ENCODE measurements at places on chromosomes 6 and 20.
A peak's percentile ranks its signal among the peaks of the same experiment; 100 is the strongest.

DNA sequence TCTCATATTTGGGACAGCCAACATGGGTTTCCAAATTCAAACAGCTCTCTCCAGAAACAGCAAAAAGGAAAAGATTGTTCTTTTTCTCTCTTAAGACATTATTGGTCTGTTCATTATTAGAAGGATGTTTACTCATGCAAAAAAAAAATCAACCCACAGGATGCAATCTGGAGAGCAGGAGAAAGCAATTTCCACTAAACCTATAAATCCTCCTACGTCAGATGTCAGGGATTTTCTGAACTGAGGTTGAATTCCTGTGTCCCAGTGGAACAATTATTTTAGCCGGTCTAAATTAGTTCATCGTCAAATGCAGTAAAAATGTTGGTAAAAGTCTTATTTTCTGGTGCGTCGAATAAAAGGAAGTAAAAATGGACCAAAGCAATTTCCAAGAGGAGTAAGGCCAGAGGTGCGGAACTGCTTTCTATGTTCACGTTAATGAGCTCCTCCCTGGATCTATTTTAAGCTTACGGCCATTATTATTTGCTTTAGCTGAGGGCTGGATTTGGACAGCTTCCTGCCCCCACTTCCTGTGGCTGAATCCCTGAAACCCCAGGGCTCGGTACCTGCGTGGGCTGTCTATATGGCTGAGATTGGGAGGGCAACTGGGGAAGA is at the start of gene GABRR1:
TSS of gene GABRR1 (minus strand) at position 60 of the 612 bp plus-strand sequence. CDS start at position 24, 36 bp downstream.
- no peak for DNase-seq

GRCh38 chr6:166058064-166058739 is 109.4 kb downstream of the TBXT start:
- no peak for DNase-seq

DNA sequence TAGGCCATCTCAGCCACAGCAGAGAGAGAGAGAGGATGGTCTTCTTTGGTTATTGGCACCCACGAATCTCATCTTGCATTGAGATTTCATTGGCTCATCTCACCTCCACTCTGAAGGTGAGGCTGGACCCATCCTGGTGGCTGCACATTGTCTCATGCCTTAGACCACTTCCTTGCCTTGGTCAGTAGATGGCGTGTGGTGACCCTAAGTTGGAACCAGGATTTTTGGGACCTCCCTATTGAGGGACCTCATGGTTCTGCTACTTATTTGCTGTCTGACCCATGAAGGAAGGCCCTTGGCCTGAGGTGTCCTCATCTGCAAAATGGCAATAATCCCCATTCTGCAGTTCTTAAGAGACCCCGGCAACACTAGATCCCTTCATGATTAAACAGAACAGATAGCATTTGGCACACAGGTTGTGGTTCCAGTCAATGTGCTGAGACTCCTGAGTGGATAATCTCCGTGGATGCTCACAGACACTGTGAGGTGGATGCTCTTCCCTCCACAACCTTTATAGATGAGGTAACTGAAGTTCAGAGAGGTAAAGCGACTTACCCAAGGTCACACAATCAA is 21.5 kb upstream of the AAR2 start:
- no peak for DNase-seq

DNA sequence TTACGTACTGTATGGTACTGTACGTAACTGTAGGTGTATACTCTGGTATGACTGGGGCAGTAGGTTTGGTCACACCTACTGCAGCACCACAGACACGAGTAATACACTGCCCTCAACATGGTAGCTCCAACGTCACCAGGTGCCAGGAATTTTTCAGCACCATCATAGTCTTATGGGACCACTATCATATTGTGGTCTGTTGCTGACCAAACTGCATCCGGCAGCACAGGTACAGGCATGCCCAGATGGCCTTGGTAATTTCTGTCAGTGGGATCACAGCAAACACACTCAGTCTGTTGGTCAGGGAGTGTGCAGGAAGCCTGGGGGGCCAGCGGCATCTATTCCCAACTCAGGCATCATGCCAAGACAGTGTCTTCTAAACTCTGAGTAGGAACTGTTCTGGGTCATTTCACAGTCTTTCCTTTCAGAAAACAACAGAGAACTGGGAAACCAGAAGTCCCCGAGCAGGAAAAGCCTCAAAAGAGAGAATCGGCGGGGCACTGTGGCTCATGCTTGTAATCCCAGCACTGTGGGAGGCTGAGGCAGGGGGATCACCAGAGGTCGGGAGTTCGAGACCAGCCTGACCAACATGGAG is 5.8 kb downstream of the YTHDF1 start:
- DNase-seq, result no peak

GRCh38 chr6:112799889-112800288 is 452.8 kb downstream of the RFPL4B start:
- no peak for DNase-seq

GRCh38 chr6:16157909-16158308 is 29.0 kb downstream of the MYLIP start:
- DNase-seq, result no peak

DNA sequence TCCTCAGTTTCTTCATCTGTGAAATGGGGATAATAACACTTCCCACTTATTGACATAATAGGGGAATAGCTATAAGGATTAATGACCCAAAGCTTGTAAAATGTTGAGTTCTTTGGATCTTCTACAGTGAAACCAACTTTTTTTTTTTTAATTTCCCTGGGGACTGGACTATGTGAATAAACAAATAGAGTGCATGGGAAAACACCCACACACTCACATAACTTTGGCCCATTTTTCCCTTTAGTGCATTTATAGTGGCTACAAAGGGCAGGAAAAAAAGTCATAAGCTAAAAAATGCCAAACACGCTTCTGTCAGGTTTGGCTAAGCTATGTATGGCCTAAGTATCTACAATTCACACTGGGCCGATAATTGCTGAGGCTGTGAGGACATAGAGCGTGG is 406.2 kb upstream of the JAG1 start:
- no peak for DNase-seq

GRCh38 chr6:88967891-88968290 is 4.5 kb upstream of the RNGTT start:
- DNase-seq, result no peak

- DNase-seq, result no peak
These were observed 12.9 kb downstream of the RANBP9 start for GRCh38 chr6:13698715-13699114.

- no peak for DNase-seq
These were observed 199.0 kb upstream of the KCNG1 start for GRCh38 chr20:51221791-51222408.

DNA sequence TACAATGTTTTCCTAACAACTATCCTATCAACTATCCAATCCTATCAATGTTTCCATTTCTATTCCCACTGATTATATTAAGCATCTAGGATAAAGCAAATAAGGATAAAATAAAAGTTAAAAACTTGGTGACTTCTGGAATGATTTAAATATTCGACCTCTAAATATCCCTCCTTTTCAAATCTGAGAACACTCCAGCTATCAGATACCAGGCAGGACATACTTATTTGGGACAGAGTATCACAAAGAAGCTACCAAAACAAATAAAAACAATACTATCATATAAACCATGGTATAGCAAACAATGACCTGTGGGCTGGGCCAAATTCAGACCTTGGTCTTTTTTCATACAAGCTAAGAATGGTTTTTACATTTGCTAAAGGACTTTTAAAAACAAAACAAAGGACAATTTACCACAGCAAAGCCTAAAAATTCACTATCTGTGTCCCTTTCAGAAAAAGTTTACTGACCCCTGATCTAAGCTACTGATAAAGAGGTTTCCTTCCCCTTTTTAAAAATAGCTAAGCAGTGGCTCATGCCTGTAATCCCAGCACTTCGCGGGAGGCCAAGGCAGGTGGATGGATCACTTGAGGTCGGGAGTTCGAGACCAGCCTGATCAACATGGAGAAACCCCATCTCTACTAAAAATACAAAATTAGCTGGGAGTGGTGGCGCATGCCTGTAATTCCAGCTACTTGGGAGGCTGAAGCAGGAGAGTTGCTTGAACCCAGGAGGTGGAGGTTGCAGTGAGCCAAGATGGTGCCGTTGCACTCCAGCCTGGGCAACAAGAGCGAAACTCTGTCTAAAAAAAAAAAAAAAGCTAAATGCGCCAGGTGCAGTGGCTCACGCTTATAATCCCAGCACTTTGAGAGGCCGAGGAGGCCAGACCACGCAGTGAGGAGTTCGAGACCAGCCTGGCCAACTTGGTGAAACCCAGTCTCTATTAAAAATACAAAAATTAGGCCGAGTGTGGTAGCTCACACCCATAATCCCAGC is 6.0 kb downstream of the NUP153 start:
- no peak for DNase-seq

- DNase-seq, result no peak
These were observed 1.6 kb upstream of the SYNCRIP start for GRCh38 chr6:85644279-85644762.

DNA sequence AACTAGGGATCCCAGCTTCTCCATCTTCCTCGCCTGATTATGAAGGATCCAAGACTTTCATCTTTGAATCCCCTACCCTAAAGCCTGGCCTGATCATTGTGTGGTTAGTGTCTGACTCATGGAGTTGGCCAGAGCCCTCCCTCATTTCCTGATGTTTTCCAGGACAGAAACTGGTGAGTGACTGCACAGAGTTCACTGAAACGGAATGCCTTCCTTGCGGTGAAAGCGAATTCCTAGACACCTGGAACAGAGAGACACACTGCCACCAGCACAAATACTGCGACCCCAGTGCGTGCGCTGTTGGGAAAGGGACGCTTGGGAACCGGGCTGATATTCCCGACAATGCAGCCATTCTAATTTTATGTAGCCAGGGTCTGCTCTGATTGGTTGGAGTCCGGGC is 4.0 kb downstream of the CD40 start:
- DNase-seq, result no peak

DNA sequence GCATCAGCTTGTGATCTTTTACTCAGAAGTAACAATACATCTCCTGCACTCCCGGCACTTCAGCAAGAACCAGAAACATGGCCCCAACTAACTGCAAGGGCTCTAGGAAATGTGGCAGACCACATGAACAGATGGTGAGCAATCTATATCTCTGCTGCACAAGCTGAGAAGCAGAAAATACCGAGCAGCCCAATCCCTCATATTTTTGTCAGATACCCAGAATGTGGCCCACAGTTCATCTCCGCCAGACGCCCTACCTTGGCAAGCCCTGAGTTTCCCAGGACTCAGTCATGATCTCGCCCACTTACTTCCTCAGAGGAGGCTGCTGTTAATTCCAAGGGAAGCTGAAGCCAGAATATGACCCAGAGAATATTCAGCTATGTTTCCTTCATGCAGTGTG is 63.1 kb upstream of the PHACTR1 start:
- DNase-seq, result peak; percentile 24

- no peak for DNase-seq
These were observed 158.2 kb upstream of the CHD6 start for GRCh38 chr20:41776421-41776820.

DNA sequence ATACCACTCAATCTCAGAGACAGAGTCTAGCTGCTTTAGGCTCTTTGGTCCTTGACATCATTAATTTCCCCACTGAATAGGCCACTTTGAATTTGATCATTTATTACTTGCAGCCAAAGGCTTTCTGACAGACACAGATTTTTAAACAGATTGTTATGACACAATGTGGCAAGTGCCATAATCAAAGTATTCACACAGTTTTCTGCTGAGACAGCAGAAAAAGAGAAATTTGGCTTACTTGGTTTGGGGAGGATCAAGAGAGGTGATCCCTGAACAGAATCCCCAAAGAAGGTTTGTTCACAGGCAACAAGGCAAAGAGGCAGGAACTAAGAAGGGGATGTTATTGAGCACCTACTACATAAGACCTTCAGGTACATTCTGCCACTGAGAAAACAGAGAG is 138.0 kb upstream of the TOP1 start:
- DNase-seq, result no peak

GRCh38 chr6:132598473-132598872 is 8.9 kb upstream of the TAAR5 start:
- no peak for DNase-seq

DNA sequence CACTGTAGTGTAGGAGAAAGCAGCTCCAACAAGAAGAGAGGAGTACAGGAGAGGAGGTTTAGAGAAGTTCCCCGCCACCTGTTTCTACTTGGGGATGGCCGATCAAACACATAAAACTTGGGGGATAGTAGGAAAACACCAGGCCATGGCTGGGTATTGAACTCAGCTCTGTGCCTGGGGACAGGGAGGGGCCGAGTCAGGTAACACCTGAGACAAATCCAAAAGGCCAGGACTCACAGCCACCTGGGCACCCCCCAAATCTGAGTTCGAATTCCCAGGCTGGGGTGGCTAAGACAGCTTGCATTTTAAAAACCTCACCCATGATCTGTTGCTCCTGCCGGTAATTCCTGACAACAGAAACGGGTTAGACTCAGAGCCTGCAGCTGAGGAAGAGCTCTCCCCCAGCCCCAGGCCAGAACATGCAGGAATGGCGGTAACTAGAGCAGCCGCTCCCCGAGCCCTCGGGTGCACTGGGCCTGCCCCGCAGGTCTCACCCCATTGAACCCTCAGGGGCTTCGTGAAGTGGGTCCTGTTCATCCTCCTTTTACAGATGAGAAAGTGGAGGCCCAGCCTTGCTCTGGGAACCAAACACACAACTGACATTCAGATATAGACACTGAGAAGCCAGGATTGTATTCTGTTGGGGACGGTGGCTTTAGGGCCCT is 61.0 kb downstream of the TCP11 start:
- DNase-seq, result no peak

- DNase-seq, result no peak
These were observed 46.9 kb downstream of the DACT2 start for GRCh38 chr6:168272415-168273325.

DNA sequence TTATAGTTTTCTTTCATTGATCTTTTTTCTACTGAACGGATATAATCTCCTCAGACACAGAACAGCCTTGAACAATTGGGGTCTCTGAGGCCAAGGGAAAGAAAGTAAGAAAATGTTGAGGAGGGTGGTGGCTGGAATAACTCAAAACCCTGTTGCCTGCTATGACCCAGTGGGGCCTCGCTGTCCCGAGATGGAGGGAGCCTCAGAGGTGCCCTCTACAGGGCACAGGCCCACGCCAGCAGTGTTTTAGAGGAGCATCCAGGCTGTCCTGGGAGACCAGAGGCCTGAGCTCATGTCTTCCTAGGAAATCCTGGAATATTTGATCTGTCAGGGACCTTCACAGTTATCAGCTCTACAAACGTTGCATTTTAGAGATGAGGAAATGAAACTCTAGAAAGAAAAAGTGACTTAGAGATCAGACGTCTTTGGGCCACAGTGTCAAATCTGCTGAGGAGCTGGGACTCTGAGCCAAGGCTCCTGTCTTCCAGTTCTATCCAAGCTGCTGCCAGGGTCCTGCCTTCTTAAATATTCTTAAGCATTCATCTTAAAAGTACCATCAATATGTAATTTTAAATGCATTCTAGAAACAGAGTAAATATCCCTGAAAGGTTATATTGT is 26.3 kb downstream of the ALDH5A1 start:
- DNase-seq, result no peak

GRCh38 chr6:128179876-128180438 is 279.1 kb upstream of the THEMIS start:
- no peak for DNase-seq

GRCh38 chr6:87731818-87732661 is 30.0 kb upstream of the AKIRIN2 start:
- peak; percentile 71 for DNase-seq

All from KG1 (cell line).